Adrenal gland (tissue), 19 donors: ENCODE measurements at places on chromosomes 5 and 9. TPM values are rescaled to one million over a fixed set of nuclear protein-coding genes. Genes with fewer than 3 reads are reported as not detected.

Gene GRM6
- not detected for total RNA-seq

Gene MTX3
- 18.8 TPM for total RNA-seq

Gene TNFSF15
- 2.2 TPM for total RNA-seq

- DNase-seq = no peak
Measured at GRCh38 chr9:35385042-35385441, 104.9 kb upstream of the RUSC2 start.

GRCh38 chr9:16832101-16832500 is 38.4 kb downstream of the BNC2 start:
- no peak for DNase-seq

GRCh38 chr5:5978501-5979376 is 399.6 kb downstream of the MED10 start:
- DNase-seq = no peak

DNA sequence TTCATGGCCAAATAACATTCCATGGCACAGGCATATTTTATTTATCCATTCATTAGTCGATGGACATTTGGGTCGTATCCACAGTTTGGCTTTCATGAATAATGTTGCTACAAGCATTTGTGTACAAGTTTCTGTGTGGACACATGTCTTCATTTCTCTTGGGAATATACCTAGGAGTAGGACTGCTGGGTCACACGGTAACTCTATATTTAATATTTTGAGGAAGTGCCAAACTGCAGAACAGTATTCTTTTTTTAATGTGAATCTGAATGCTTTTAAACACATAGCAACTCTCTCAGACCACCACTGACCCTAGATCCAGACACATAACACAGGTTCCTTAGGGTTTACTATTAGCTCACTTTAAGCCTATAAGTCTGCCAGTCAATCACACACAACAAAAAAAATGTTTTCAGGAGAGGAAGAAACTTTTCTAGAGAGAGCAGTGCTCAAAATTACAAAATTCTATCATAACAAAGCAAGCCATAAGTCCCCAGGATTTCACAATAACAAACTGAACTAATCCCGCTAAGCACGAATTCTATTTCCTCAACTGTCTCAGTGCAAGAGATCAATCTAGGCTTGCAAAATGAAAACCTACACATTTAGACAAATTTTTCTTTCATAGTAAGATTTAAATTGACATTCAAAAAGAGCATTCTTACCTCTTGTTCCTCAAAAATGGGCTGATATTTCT is 41.8 kb upstream of the GABBR2 start:
- DNase-seq = no peak

GRCh38 chr5:98898743-98899142 is 30.1 kb downstream of the CHD1 start:
- DNase-seq = no peak

DNA sequence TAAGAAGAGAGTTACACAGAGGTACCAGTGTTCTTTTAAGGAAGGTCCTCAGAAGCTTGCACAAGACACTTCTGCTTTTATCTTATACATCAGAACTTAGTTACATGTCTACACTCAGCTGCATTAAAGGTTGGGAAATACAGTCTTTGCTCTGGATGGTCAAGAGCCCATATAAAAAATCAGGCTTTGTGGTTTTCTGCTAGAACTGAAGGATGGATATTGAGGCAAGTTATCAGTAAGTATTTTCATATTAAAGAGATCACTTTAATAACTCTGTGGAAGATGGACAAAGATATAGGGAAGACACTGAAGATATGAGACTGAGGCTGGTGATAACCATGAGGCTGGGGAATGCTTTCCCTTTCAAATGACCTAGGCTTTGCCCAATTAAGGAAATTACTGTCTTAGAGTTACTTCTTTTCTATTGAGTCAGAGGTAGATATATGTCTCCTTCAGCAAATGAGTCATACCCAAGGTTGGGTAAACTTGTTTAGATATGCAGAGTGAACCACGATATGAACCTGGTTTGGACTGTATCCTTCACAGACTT is 87.0 kb upstream of the TNC start:
- no peak for DNase-seq
